Stimulated activated CD4-positive, alpha-beta T cell treated with anti-CD3 and anti-CD28 coated beads, Interleukin-15, amount 100 ng/mL, for 24 hours (primary cell): ENCODE measurements at places on chromosomes 7 and 10.
A peak's percentile ranks its signal among the peaks of the same experiment; 100 is the strongest.

GRCh38 chr10:114084215-114084614 lies 40.5 kb downstream of the ADRB1 start:
- DNase-seq, result peak; percentile 40

- DNase-seq, result no peak
These were observed at the start of gene ITGA8 for GRCh38 chr10:15719899-15720634. Gene ITGA8 (minus strand): TSS chr10:15719922. CDS start chr10:15719771, 151 bp downstream.

GRCh38 chr7:45060295-45060694 lies 28.5 kb downstream of the NACAD start:
- DNase-seq, result no peak

- no peak for DNase-seq
These were observed 4.3 kb upstream of the GIMAP5 start for GRCh38 chr7:150732786-150733481.

GRCh38 chr7:113810080-113810744 lies 108.6 kb downstream of the PPP1R3A start:
- no peak for DNase-seq
